ENCODE measurements at places on chromosomes 4 and X.

DNA sequence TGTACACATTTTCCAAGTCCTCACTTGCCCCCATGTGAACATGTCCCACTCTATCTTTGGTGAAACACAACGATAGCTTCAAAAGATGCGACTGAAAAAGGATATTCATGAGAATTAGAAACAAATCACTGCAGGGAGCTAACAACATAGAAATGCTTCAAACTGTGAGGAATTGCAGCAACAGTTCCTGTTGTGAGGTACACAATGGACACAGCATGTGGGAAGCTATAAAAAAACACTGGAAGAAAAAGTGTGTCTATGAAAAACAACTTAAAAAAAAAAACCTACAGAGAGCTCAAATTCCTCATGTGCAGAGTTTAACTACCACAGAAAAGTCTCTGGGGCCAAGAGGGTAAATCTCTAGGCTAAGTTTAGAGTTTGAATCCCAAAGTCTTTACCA is 51.6 kb upstream of the BLTP1 start:
- no peak overlapping the region for H3K27ac ChIP-seq
- H3K4me1 ChIP-seq: no peaks in the 10 kb centered on the region
- no peaks in the 10 kb centered on the region for H3K36me3 ChIP-seq
- no peak for DNase-seq

DNA sequence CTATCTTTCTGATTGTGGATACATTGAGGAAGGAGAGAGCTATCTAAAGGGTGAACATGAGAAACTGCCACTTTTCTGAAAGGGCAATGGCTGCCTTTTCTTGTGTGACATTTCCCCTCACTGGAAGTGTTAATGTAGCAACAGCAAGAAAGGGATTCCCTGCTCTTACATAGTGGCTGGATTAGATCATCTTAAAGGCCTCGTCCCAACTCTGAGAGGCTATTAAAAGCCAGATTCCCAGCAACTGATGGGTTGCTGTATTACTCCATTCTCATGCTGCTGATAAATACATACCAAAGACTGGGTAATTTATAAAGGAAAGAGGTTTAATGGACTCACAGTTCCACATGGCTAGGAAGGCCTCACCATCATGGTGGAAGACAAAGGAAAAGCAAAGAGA is 33.7 kb upstream of the ADH7 start:
- peaks cover 7% of the 10 kb centered on the region for H3K27me3 ChIP-seq
- no peaks in the 10 kb centered on the region for H3K4me1 ChIP-seq
- DNase-seq: no peak

DNA sequence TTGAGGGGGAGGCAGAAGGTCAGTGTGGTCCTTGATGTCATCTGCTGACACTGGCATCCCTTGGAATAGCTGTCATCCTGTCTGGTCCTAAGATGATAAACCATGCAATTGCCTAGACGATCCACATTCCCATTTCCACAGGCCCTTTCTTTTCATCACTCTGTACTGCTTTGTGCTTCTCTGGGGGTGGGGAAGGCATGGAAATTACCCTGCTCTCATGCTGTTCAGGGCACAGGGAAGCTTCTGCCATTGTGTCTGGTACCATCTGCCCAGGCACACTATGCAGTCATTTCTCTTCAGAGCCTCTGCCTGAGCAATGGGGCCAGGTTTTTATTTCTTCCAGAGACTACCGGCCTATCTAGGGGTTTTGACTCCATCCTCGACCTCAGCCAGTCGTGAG is 49.7 kb upstream of the ELOVL6 start:
- H3K27ac ChIP-seq: no peak overlapping the region
- no peaks in the 10 kb centered on the region for H3K4me1 ChIP-seq
- H3K36me3 ChIP-seq: no peaks in the 10 kb centered on the region

DNA sequence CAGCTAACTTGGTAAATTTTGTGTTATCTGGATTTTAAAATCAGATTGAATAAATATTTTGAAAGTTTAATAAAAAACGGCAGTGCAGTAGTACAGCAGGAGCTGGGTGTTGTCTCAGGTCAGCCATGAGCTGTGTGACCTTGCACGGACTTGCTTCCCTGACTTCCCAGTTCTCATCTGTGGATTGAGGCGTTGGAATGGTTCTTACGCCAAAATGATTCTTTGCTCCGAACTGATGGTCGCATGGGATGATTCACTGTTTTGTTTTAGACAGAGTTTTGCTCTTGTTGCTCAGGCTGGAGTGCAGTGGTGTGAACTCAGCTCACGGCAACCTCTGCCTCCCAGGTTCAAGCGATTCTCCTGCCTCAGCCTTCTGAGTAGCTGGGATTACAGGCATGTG is 45.0 kb downstream of the RGS12 start:
- no peak for DNase-seq
- no peaks in the 10 kb centered on the region for H3K27me3 ChIP-seq
- no peak overlapping the region for H3K4me3 ChIP-seq
- no peaks in the 10 kb centered on the region for H3K36me3 ChIP-seq
- H3K4me1 ChIP-seq: peaks cover 19% of the 10 kb centered on the region

GRCh38 chr4:13515268-13515667 is 29.0 kb downstream of the NKX3-2 start:
- no peaks in the 10 kb centered on the region for H3K4me1 ChIP-seq
- H3K36me3 ChIP-seq: no peaks in the 10 kb centered on the region
- no peak for DNase-seq
- no peak overlapping the region for H3K4me3 ChIP-seq

GRCh38 chrX:53685711-53686110 is 808 bp downstream of the HUWE1 start:
- H3K4me3 ChIP-seq: peak overlapping the region; percentile 81
- H3K4me1 ChIP-seq: peaks cover 29% of the 10 kb centered on the region
- DNase-seq: no peak
- H3K36me3 ChIP-seq: peaks cover 24% of the 10 kb centered on the region
- peak overlapping the region; percentile 98 for H3K27ac ChIP-seq

- no peak for DNase-seq
- no peaks in the 10 kb centered on the region for H3K36me3 ChIP-seq
- H3K27me3 ChIP-seq: no peaks in the 10 kb centered on the region
- H3K4me1 ChIP-seq: peaks cover 17% of the 10 kb centered on the region
Measured at GRCh38 chr4:148044089-148044911, 312.4 kb downstream of the ARHGAP10 start.

- DNase-seq: no peak
- peaks cover 32% of the 10 kb centered on the region for H3K27me3 ChIP-seq
- H3K4me1 ChIP-seq: no peaks in the 10 kb centered on the region
- H3K4me3 ChIP-seq: no peak overlapping the region
Measured at GRCh38 chrX:12777670-12778069, 13.5 kb upstream of the PRPS2 start.

DNA sequence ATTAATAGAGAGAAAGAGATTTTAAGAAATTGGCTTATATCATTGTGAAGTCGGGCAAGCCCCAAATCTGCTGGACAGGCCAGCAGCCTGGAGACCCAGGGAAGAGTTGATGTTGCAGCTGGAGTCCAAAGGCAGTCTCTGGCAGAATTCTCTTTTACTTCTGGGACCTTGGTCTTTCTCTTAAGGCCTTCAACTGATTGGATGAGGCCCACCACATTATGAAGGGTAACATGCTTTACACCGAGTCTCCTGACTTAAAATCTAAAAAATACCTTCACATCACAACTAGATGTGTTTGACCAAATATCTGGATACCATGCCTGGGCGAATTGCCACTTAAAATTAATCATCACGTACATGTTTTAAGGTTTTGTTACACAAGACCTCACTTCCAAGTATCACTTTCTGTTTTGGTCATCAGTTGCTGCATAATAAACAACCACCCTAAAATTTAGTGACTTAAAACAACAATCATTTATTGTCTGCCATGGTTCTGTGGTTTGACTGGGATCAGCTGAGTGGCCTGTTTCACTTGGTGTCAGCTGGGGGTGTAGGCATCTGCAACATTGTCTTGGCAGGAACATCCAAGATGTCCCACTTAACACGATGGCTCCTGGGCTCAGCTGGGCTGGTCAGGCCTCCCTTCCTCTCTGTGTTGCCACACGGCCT is 3.4 kb downstream of the CD38 start:
- peaks cover 33% of the 10 kb centered on the region for H3K36me3 ChIP-seq
- peaks cover 66% of the 10 kb centered on the region for H3K4me1 ChIP-seq
- H3K27me3 ChIP-seq: peaks cover 13% of the 10 kb centered on the region
- H3K27ac ChIP-seq: peak overlapping the region; percentile 17
- peak overlapping the region; percentile 86 for H3K4me3 ChIP-seq

All from activated T-cell treated with anti-CD3 and anti-CD28 coated beads, Interleukin-2, amount 50 U/mL, for 72 hours (primary cell).